Activated naive CD4-positive, alpha-beta T cell treated with anti-CD3 and anti-CD28 coated beads, Interleukin-2, amount 10 ng/mL, durations not matched to agents 7 days and 5 days (primary cell): ENCODE measurements at places on chromosomes 6 and 20.

GRCh38 chr6:154157082-154157481 lies 118.0 kb downstream of the OPRM1 start:
- H3K36me3 ChIP-seq = peaks cover 18% of the 10 kb centered on the region
- no peaks in the 10 kb centered on the region for H3K27me3 ChIP-seq
- peak overlapping the region; percentile 89 for H3K27ac ChIP-seq
- H3K4me3 ChIP-seq = peak overlapping the region; percentile 71
- H3K4me1 ChIP-seq = peaks cover 39% of the 10 kb centered on the region

DNA sequence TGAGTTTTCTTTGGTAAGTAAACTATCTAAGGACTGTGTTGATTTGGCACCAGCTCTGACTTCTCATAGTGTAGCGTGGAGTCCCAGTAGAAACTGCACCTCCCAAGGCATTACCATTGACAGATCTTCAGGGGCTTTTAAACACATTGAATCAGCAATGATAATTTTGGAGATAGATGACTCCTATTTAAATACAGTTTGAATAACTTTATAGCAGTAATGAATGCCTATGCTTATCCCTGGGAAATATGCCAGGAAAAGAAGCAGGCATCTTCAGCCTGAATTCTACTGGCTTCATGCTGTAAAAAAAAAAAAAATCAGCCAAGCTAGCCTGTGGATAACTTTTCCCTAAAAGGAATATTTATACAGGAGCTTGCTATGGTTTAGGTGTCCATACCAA lies 895.9 kb downstream of the EYS start:
- H3K4me1 ChIP-seq = no peaks in the 10 kb centered on the region
- H3K27me3 ChIP-seq = no peaks in the 10 kb centered on the region
- H3K27ac ChIP-seq = no peak overlapping the region
- H3K4me3 ChIP-seq = no peak overlapping the region
- H3K36me3 ChIP-seq = no peaks in the 10 kb centered on the region

- no peaks in the 10 kb centered on the region for H3K27me3 ChIP-seq
- H3K36me3 ChIP-seq = peaks cover 11% of the 10 kb centered on the region
- peak; percentile 94 for DNase-seq
- H3K27ac ChIP-seq = peak overlapping the region; percentile 88
- H3K4me1 ChIP-seq = peaks cover 27% of the 10 kb centered on the region
- H3K4me3 ChIP-seq = peak overlapping the region; percentile 83
These were observed 30.1 kb downstream of the TRIM38 start for GRCh38 chr6:25992413-25993340.

DNA sequence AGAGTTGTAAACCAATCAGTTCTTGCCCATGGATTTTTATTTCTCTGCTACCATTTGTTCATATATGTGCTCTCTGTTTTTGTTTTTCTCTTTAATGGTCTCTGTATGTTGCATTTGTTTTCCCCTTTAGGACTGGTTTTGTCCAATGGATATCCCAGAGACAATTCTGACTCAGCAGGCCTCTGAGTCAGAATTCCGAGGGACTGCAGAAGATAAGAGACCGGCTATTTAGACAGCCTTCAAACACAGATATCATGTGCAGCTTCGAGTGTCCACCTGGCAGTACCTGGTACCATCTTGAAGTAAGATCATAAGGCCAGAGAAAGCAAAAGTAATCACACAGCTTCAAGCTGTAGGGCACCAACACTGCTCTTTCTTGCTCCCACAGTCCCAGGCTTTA lies 125.5 kb downstream of the ELOVL4 start:
- no peaks in the 10 kb centered on the region for H3K4me1 ChIP-seq
- H3K27me3 ChIP-seq = no peaks in the 10 kb centered on the region
- no peak overlapping the region for H3K4me3 ChIP-seq
- no peak overlapping the region for H3K27ac ChIP-seq

DNA sequence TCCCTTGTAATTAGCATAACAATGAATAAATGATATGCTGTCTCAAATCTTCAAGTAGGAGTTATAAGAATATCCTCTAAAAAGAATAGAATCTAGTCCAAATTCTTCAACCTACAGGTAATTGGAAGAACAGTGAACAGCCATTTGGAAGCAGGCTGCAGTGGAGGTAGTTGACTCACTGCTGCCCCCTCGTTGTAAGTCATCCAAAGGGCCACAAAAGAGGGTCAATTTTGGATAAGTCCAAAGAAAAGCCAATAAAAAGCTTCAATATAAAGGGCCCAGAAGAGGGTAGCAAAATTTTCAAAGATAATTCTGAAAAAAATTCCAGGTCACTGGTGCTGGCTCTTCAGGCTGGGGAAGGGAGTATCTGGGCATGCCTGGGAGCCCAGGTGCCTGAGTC lies 60.8 kb upstream of the SSTR4 start:
- DNase-seq = no peak
- H3K4me1 ChIP-seq = no peaks in the 10 kb centered on the region
- no peaks in the 10 kb centered on the region for H3K36me3 ChIP-seq
- H3K27ac ChIP-seq = no peak overlapping the region

DNA sequence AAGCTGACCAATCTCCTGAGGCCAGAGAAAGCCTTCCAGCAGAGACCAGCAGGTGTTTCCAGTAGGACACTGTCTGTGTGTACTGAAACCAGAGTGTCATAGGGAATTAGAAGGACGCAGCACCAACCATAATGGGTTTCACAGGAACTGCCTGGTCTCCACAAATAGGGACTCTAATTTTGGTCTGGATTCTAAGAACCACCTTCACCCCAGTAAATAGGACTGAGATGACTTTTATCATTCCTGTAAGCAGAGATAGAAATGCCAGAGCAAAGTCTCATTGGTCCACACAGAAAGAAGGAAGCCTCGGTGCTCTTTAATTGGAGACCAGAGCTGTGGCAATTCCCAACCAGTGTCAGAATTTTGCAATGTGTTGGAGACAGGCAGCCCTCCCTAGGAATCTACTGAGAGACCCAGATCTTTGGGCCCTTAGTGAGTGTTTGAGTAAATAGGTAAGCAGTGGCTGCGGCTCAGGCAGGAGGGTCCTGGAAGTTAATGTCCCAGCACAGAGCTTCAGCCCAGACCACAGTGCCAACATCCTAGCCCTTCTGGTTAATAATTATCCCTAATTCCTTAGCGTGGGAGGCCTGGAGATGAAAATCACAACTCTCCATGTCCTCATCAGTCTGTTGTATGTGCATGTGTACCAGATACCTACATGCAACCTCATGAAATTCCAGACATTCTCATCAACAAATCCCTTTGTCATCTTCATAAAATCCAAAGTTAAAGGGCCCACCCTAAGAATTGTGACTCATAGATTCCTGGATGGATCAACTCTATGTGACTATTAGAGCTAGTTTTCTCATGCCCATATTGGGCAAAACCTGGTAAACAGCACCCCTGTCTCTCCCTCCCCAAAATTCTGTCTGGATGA lies 81.2 kb downstream of the UNC5CL start:
- H3K4me1 ChIP-seq = peaks cover 19% of the 10 kb centered on the region
- H3K27me3 ChIP-seq = peaks cover 7% of the 10 kb centered on the region
- H3K27ac ChIP-seq = no peak overlapping the region
- no peak for DNase-seq

GRCh38 chr6:160073272-160073671 lies 48.3 kb upstream of the SLC22A1 start:
- H3K27ac ChIP-seq = no peak overlapping the region
- no peak overlapping the region for H3K4me3 ChIP-seq
- no peak for DNase-seq
- peaks cover 86% of the 10 kb centered on the region for H3K36me3 ChIP-seq
- peaks cover 46% of the 10 kb centered on the region for H3K4me1 ChIP-seq

- no peaks in the 10 kb centered on the region for H3K36me3 ChIP-seq
- peaks cover 13% of the 10 kb centered on the region for H3K4me1 ChIP-seq
- no peak for DNase-seq
- H3K4me3 ChIP-seq = no peak overlapping the region
- H3K27ac ChIP-seq = no peak overlapping the region
- peaks cover 28% of the 10 kb centered on the region for H3K27me3 ChIP-seq
These were observed 16.1 kb upstream of the CALHM6 start for GRCh38 chr6:116445102-116445501.

GRCh38 chr20:61659994-61660346 lies 405.7 kb downstream of the TAF4 start:
- no peaks in the 10 kb centered on the region for H3K36me3 ChIP-seq
- DNase-seq = no peak
- no peaks in the 10 kb centered on the region for H3K27me3 ChIP-seq
- no peaks in the 10 kb centered on the region for H3K4me1 ChIP-seq
- no peak overlapping the region for H3K4me3 ChIP-seq

DNA sequence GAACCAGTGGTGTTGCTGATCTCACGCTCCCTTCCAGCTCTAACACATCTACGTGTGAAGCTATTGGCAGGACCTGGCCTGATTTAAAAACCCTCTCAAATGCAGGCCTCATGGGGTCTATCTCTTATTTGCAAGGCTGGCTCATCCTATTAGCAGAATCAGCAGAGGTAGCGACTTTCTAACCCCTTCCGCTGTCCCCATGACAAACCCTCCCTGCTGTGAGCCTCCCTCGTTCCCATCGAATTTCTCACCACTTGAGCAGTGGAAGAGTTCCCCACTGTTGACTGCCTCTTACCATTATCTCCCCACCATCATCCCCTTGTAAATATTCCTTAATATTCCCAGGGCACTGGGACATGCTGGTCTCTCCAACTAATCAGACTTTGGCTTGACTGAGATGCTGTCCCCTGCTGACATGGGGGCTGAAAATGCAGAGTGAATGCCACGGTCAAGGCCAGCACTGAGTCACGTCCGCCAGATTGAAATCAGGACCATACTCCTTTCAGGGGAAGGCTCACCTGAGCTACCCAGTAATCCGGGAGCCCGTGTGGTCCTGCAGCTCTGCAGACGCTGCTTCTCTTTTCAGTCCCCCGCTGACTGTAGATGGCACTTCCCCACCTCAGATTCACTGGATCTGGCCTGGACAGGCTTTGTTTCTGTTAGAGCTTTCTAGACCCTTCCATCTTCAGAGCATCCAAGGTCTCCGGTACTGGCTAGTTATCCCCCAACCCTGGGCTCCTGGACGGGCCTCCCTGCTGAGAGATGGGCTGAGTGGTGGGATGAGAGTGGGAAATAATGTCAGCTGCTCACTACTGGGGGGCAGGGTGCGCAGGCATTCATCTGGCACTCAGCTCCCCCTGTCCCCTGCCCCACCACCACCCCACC lies 23.1 kb downstream of the AAR2 start:
- no peak overlapping the region for H3K27ac ChIP-seq
- H3K4me1 ChIP-seq = no peaks in the 10 kb centered on the region
- H3K36me3 ChIP-seq = peaks cover 6% of the 10 kb centered on the region
- no peaks in the 10 kb centered on the region for H3K27me3 ChIP-seq
- DNase-seq = no peak

DNA sequence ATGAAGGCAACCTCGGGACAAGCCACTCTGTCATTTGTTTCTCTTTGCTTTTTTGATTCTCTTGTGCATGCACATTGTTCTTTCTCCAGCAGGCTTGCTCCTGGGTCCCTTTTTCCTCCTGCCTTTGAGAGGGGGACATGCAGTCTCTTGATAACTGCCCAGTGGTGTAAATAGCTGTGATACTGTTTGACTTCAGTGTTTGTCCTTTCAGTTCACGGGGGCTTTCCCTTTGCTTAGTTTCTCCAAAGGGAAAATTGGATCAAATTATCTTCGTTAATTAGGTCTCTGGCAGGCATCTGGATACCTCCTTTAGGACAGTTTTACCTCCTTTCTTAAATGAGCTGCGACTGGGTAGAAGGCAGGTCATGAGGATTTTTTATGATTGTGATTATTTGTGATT lies 41.5 kb downstream of the RALGAPB start:
- no peak overlapping the region for H3K4me3 ChIP-seq
- H3K27me3 ChIP-seq = no peaks in the 10 kb centered on the region
- H3K27ac ChIP-seq = no peak overlapping the region
- H3K4me1 ChIP-seq = no peaks in the 10 kb centered on the region
- DNase-seq = no peak

DNA sequence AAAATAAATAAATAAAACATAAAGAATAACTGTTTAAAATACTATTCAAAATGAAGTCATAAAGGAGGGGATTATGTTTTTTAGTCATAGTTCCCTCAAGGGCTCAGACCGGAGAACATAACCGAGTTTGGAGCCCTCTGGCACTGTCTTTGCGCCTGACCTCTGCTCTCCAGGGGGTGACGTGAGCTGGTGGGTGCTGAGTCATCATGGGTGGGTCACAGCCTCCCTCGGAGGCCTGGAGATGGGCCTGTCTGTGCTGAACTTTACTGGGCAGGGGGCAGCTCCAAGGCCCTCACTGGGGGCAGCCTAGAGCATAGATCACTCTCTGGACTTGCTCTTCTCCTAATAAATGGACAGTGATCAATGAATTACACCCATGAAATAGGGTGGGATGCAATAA lies 3.1 kb upstream of the MAVS start:
- no peaks in the 10 kb centered on the region for H3K27me3 ChIP-seq
- peaks cover 4% of the 10 kb centered on the region for H3K36me3 ChIP-seq
- peaks cover 40% of the 10 kb centered on the region for H3K4me1 ChIP-seq
- no peak for DNase-seq

DNA sequence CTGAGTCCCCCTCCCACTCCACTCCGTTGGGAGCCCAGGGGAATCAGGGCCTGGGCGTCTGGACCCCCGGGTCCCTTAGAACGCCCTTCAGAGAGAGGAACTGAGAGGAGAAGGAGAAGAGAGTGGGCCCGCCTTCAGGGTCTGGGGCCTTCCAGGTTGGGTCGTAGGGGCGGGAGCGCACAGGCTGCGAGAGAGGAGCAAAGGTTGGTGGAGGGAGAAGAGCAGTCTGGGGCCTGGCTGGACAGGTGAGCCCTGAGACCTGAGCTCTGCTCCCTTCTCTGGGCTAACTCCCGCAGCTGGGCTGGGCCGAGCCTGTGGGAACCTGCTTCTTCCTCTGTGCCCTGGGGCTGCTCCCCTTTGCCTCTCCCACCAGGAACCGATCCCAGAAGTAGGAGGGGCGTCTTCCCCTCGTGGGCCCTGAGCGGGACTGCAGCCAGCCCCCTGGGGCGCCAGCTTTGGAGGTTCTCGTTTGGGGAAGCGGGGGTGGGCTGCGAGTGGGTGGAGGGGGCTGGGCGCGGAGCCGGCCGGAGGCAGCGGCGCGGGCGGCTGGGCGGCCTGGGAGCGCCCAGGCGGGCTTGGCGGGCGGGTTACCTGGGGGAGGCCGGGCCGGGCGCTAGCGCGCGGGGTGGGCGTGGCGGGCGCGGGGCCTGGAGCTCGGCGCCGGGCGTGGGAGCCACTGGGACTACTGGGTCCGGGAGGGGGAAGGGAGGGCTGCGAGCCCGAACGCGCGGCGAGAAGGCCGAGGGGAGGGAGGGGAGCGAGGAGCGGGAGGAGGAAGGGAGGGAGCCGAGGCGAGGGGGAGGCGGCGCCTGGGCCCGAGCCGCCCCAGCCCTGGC lies at the start of gene DDR1:
DDR1 (plus strand) TSS at position 835 of the 836 bp plus-strand sequence. CDS start 4,211 bp downstream, outside the sequence.
- no peak within 1 kb of the TSS for H3K27ac ChIP-seq
- no peaks in the 10 kb centered on the region for H3K36me3 ChIP-seq
- DNase-seq = peak; percentile 69
- peaks cover 35% of the 10 kb centered on the region for H3K4me1 ChIP-seq
- H3K27me3 ChIP-seq = peaks cover 60% of the 10 kb centered on the region

- H3K4me3 ChIP-seq = no peak overlapping the region
- no peaks in the 10 kb centered on the region for H3K4me1 ChIP-seq
- no peaks in the 10 kb centered on the region for H3K36me3 ChIP-seq
- DNase-seq = no peak
- no peak overlapping the region for H3K27ac ChIP-seq
- no peaks in the 10 kb centered on the region for H3K27me3 ChIP-seq
These were observed 148.0 kb downstream of the EPM2A start for GRCh38 chr6:145587334-145587733.

GRCh38 chr6:35223396-35223795 lies 9.6 kb downstream of the SCUBE3 start:
- H3K4me1 ChIP-seq = no peaks in the 10 kb centered on the region
- no peak for DNase-seq
- H3K36me3 ChIP-seq = no peaks in the 10 kb centered on the region
- no peak overlapping the region for H3K27ac ChIP-seq
